ENCODE measurements at places on chromosomes 2 and 18.

DNA sequence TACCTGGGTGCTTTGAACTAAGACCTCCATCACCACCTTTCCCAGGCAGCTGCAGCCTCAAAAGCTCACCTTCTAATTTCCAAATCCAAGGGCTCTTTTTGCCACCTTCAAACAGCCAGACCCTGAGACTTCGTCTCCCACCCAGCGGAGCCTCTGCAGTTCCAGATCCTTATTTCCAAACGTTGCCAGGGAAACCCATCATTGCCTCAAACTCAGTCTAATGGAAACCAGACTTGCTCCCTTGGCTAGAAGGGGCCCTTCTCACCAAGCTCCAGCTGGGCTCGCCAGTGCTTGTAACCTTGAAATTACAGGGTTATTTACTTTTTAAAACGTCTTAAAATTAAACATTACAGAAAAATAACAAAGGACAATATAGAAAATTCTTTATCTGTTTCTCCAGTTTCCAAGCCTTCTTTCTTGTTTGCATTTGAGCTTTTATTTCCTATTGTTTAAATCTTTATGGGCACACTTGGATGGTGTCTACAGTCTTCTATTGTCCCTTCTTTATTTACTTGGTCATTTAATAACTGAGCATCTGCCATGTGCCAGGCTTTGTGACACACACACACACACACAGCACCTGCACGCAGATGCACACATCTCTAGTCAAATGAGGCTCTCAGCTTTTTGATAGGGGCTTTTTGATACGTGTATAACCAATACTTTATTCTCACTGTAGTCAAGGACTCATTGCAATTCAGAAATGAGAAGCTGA is 36.1 kb downstream of the TRPM8 start:
- DNase-seq: no peak

GRCh38 chr2:240872317-240873097 is 3.9 kb downstream of the AGXT start:
- no peak for DNase-seq

DNA sequence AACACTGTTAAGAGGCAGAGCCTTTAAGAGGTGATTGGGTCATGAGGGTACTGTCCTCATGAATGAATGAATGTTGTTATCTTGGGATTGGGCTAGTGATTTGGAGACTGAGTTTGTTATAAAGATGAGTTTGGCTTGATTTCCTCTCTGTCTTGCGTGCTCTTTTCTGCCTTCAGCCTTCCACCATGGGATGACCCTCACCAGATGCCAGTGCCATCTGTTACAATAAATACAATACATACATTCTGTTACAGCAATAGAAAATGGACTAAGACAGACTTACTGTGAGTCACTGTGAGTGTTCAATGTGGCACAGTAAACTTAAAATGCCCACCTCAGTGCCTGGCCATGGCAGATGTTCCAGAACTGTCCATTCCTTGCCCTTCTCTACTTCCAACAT is 95.0 kb upstream of the ZFP36L2 start:
- DNase-seq: no peak

GRCh38 chr2:40400336-40400953 is 51.4 kb downstream of the SLC8A1 start:
- no peak for DNase-seq

DNA sequence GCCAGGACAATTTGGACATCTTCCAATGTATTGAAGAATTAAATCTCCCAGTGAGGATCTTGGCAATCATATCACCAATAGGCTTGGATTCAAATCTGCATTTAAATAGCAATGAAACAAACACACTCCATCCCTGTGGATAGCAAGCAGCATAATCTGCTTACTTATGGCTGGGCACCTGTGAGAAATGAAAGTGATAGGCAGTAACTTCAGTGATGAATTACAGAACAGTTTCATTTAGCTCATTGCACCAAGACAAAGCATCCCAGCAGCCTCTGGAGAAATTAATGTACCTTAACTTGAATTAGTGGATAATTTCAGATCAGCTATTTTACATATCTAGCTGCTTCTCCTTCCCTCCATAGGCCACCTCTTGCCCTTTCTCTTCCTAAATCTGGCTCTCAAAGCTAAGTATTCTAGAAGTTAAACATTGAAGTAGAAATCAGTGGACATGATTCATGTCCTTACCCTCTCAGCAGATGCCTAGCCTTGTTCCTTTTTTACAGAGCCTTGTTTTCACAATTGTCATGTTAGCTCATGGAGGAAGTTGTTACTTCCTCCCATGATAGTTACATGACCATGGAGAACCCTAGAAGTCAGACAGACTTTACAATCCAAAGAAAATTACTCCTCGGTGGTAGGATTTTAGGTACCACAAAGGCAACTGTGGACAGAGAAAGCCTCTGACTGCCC is 88.5 kb upstream of the TACR1 start:
- no peak for DNase-seq

DNA sequence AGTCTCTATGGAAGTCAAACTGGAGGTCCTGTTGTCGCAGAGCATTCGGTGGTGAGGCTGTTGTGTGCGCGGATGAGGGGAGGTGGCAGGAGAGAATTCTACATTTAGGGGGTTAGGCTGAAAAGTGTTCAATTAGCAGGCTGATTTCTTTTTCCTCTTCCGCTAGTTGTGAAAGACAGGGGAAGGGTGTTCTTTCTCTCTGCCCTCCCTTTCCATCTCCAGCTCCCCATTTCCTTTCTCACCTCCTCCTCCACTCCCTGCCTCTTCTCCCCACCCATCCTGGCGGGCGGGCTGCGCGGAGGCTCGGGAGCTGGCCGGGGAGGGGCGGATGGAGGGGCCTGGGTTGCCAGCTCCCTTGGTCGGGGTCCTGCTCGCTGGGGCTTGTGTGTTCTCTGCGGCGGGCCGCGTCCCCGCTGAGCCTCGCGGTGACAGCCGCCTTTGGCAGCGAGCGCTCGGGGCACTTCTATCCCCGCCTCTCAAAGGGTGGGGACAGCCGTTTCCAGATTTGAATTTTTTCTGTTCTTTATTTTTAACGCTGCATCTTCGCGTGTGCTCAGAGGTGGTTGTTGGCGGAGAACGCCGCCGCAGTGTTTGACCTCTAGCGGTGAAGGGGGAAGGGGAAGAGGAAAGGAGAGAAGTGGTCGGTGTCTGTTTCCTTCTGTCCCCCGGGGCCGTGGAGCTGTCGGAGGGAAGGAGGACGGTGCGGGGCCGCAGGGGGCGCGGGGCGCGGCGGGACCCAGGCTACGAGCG is 3.6 kb downstream of the SOX11 start:
- DNase-seq: no peak

GRCh38 chr18:24595561-24596031 is 135.2 kb downstream of the HRH4 start:
- DNase-seq: no peak

- DNase-seq: no peak
These were observed 30.6 kb downstream of the ADRA2B start for GRCh38 chr2:96085541-96086355.

GRCh38 chr2:234913208-234913626 is 38.6 kb upstream of the SH3BP4 start:
- no peak for DNase-seq

GRCh38 chr2:45171136-45171501 is 161.9 kb upstream of the SIX2 start:
- DNase-seq: no peak

DNA sequence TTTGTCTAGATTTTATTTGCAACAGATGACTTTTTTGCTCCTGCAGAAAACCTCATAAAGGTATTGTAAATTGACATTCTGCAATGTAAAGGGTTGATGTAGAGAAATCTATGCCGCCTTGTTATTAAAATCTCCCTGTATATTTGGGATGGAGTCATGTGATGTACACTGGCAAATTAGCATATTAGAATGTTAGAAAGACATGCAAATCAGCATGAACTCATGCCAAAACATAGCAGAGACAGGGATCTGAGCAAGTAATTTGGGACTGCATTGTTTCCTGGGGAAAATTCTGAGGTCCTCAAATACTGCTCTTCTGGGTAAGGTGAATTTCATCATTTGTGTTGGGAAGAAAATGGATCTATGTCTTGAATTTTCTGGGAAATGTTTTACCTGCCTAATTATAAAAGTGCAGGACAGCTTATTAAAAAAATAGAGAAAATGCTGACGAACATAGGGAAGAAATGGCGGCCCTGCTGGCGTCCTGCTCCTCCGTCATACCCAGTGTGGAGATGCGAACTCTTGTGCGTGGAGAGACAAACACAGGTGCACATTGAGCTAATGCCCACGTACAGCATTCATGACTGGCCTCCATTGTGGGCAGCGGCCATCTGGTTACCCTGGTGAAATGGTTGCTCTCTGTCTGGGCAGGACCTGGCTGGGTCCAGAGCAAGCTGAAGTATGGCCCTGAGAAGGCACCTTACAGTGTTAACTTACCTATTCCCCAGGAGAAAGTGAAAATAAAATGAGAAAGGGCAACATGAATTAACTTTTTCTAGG is 16.3 kb downstream of the ALLC start:
- no peak for DNase-seq

DNA sequence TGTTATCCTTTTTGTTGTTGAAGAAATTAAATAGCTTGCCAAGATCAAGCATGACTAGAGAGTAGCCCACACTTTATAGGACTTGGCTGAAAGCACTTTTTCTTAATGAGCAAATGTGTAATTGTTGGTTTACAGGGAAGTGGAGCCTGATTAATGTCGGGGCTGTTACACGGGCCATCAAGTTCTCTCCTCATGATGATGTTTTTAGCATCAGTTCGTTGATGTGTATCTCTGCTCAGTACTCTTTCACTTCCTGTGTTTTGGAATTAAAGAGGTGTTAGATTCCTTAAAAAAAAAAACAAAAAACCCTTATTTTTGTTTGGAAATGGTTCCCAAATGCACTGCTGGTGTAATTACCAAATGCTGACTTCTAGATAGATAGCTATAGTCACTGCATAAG is 114.2 kb downstream of the PTPRM start:
- DNase-seq: no peak

DNA sequence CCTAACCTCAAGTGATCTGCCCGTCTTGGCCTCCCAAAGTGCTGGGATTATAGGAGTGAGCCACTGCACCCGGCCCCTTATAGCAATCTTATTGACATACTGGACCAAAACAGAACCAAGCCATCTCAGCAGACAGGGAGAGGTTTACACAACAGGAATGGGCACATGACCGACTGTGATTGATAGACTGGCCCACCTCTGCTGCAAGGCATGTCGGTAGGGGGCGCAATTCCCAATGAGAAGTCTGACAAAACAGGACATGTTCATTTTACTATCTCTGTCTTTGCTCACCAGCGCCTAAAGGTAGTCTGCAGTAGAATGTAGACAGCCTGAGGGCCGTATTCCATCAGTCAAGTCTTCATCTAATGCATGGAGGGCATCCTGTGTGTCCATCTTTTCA is 2.0 kb downstream of the LYPD6B start:
- peak; percentile 43 for DNase-seq

DNA sequence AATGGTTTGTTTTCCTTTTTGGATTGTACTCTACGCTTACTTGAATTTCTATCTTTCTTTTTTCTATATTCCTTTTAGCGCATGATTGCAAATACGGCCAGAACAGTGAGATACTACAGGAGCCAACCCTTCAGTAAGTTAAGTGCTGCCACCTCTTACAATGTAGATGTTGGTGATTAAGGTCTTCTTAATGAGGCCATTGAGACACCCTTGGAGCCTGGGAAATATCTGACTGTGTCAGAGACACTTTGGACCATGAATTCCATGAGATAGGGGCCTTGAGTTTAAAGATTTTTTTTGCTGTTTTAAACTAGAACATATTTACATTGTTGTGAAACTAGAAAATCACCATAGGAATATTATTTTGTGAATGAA is 27.1 kb upstream of the MAP3K20 start:
- DNase-seq: no peak

DNA sequence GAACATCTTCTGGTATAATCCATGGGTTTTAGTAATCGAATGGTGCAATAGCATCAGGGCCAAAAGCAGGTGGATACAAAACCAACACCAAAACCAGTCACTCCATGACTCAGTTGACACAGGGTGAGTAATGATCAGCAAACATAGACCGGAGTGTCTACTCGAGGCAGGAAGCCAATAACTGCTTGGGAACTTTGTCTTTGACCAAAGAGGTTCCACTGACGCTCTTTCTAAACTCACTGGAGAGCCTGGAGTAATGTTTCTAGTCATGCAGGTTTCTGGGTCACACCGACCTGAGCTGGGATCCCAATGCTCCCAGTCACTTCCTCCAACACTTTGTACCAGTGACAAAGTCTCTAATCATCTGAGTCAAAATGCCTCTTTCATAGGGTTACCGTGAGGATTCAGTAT is 30.9 kb downstream of the MREG start:
- no peak for DNase-seq

Data from activated CD8-positive, alpha-beta memory T cell treated with anti-CD3 and anti-CD28 coated beads, Interleukin-2, amount 50 U/mL, for 4 hours (primary cell).